NCI-H1930 (cell line): ENCODE measurements at places on chromosomes 6 and 20.

GRCh38 chr6:167034056-167034455, 34.9 kb downstream of the CEP43 start:
- no peak for DNase-seq

GRCh38 chr20:38806855-38807655, 1.6 kb downstream of the PPP1R16B start:
- DNase-seq = no peak

DNA sequence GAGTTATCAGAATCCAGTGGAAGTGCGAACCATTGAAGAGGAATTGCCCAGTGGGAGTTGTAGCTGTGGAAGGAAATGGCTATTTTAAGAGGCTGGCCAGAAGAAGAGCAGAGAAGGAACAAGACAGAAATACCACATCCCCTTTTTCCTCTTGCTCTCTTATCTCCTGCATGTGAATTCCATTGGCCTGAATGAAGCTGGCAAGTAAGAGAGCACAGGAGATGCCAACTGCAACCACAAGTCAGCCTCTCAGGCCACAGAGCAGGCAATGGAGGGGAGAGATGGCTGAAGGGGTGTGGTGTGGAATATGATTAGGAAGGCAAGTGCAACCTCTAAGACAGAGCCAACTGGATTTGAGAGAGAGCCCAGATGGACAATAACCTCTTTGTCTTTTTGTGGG, 362.7 kb upstream of the IMPG1 start:
- no peak for DNase-seq

GRCh38 chr6:45709781-45710220, 305.9 kb downstream of the CLIC5 start:
- no peak for DNase-seq

DNA sequence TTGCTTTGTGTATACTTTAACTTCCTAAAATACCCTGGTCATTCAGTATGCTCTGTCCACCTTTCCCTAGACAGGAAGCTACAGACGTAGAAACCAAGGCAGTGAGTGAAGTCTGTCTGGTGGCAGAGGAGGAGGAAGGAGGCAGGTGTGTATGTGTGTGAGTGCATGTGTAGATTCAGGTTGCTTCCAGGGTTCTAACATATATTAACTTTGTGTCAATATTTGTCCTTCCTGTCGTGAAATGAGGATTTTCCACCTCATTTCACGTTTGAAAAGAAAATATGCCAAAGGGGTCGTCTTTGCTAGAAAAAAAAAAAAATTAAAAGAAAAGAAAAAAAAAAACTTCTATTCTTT, 411.5 kb downstream of the PKHD1 start:
- no peak for DNase-seq

DNA sequence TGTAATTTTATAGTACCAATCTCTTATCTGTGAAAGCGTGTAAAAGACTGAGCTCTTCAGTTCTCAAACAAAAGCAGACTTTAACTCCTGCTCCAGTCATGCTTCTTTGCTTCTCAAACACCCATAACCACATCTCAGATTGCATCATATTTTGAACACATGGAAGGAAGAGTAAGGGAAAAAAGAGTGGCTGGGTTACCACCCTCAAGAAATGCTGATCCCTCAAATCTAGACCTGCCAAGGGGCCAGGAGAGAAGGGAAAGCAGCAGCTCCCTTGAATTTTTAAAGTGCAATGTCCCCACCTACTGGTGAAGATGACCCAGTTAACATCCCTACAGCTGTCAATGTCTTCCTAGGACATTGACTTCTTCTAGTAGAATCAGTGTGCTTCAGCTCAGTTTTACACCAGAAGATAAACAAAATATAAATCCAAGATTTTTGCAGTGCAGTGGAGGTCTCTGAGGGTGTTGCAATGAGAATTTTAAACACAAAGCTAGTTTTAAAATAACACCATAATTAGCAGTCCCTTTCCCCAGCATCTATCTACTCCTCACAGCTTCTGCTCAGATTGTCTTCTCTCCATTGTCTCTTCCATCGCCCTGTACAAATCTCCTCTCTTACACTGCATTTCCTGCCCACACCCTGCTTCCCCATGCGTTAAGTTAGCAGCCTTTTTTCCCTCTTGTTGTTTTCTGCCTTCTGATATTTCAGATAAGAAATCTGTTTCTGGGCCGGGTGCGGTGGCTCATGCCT, 22.6 kb upstream of the HLA-DQB2 start:
- peak; percentile 4 for DNase-seq

DNA sequence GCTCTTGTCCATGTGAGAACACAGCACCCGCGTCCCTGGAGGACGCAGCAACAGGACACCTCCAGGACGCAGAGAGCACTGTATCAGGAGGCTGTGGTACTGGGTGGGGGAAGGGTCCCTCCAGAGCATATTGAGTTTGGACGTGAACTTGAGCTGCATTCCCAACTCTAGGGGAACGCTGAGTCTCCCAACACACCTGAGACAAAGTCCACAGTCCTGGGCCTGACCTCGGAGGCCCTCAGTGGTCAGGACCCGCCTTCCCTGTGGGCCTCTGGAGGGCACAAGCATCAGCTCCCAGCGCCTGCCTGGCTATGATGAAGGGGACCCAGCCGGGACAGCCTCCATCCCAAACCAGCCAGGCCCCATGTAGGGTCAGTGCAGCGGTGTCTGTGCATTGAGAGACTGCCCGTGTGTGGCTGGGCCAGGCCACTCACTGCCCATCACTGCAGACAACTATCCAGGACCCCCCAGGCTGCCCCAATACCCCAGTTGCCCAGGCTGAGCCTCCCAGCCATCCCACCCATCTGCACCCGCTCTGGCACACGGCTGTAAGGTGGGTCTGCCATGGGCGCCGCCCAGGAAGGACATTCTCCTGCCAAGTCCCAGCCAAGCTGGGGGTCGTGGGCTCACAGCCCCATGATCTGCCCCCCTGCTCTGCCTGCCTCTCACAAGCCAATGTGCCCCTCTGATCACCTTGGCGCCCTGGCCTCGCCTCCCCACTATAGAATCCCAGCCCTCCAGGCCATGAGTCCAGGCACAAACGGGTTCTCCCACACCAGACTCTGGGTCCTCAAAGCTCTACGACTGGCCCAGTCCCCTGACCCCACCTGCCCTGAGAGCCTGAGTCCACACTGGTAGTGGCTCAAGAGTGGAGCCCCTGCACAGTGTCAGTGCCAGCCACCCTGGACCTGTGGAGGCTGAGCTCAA, 115.7 kb downstream of the TAF4 start:
- no peak for DNase-seq

- no peak for DNase-seq
Measured at GRCh38 chr6:87436435-87436834, 28.7 kb downstream of the CFAP206 start.

- DNase-seq = no peak
Measured at GRCh38 chr6:123810214-123810613, 6.5 kb downstream of the NKAIN2 start.

DNA sequence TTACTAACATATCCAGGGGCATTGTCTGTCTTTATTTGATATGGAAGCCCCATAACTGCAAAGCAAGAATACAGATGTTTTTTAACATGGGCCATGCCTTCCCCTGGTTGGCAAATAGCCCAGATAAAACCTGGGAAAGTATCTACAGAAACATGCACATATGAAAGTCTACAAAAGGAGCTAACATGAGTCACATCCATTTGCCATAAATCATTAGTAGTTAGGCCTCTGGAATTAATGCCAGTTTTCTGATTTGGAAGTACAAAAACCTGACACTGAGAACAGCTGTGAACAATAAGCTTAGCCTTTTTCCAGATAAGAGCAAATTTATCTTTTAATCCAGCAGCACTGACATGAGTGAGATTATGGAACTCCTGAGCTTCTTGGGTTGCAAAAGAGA, 418.0 kb upstream of the IMPG1 start:
- DNase-seq = no peak

DNA sequence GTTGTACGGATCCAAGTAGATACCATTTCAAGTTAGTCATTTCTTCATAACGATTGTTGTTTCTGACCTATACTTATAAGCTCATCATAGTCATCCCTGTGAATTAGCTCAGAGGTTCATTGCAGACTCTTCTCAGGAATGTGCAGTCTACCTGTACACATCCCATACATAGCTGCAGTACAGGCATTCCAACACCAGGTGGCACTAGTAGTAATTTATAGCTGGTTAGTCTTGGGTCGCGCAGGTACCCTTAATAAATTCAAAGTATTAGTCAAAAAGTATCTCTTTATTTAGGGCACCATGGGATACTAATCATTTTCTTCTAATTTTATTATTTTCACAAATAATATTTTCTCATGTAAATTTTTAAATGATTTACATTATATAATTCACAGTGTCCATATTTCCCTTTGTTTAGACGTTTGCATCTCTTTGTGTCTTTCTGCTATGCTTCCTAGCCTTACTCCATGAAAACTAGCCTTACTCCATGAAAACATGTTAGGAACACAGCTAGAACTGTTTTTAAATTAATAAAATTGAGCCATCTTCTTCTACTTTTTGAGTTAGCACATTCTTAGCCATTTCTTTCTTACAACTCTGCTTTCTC, 128.6 kb upstream of the FAM83B start:
- DNase-seq = peak; percentile 79

- DNase-seq = no peak
Measured at GRCh38 chr20:11166712-11167111, 492.9 kb upstream of the JAG1 start.

DNA sequence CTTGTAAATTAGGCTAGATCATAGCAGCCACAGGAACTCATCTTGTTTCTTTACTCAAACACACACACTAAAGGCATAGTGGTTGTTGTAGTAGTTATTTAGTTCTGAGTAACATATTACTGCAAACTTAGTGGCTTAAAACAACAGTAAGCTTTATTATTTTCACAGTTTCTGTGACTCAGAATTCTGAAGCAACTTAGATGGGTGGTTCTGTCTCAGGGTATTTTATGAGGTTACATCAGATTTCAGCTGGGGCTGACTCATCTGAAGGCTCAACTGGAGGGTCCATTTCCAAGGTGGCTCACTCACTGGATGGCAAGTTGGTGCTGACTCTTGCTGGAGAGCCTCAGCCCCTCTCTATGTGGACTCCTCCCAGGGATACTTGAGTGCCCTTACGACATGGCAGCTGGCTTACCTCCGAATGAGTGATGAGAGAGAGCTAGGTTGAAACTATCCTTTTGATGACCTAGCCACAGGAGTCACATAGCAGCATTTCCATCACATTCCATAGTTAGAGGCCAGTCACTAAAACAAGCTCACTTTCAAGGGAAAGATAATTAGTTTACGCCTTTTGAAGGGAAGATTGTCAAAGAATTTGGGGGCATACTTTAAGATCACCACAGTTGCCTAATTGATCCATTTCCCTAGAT, 136.5 kb upstream of the PRND start:
- no peak for DNase-seq

GRCh38 chr20:31595654-31596411, 9.3 kb upstream of the ID1 start:
- DNase-seq = no peak

DNA sequence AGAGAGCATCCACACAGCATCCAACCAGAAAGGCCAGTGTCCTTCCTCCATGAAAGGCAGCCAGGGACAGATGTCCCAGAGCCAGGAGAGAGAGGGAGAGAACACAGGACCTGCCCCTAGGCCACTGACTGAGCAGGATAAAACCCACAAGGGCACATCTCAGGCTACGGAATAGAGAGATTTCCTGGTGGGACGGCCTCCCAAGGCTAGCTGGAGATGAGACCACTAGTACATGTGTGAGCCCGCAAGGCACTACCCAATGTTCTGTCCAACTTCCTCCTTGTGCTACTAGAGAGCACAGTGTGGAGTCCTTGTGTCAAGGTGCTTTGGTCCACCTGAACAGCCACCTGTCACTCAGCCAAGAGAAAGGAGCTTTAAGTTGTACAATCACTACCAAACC, 44.2 kb downstream of the PLCG1 start:
- DNase-seq = no peak

DNA sequence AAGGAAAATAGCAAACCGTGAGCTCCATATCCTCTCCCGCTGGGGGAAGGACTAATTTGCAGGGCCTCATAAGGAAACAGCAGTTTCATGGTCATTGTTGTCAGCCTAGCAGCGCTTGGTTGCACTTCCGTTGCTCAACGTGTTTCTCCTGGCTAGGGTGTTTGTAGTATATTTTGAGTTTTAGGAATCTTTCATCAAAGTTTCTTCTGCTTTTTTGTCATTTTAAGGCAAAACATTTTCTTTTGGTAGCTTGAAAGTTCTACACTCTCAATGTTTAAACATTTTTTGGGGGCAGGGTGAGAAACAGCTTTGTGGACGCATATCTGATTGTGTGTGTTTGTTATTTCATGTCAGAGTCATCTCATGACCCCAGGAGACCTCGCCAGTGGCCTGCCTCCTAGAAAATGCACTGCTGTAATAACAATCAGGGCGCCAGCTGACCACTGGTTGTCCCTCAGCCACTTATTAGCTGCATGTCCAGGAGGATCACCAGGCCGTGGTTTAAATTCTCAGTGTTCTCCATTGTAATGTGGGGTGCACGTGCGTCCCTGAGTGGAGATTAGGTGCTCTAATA, 20.6 kb downstream of the JARID2 start:
- DNase-seq = no peak

GRCh38 chr20:36872852-36873251, 3.1 kb upstream of the TLDC2 start:
- DNase-seq = no peak

- no peak for DNase-seq
Measured at GRCh38 chr20:54184071-54184470, 10.3 kb upstream of the CYP24A1 start.

- DNase-seq = peak; percentile 1
Measured at GRCh38 chr20:19211661-19212468, 577 bp upstream of the SLC24A3 start.

- DNase-seq = no peak
Measured at GRCh38 chr20:896501-897025, 19.6 kb downstream of the ANGPT4 start.

- DNase-seq = no peak
Measured at GRCh38 chr20:40991181-40991889, 37.3 kb upstream of the TOP1 start.

DNA sequence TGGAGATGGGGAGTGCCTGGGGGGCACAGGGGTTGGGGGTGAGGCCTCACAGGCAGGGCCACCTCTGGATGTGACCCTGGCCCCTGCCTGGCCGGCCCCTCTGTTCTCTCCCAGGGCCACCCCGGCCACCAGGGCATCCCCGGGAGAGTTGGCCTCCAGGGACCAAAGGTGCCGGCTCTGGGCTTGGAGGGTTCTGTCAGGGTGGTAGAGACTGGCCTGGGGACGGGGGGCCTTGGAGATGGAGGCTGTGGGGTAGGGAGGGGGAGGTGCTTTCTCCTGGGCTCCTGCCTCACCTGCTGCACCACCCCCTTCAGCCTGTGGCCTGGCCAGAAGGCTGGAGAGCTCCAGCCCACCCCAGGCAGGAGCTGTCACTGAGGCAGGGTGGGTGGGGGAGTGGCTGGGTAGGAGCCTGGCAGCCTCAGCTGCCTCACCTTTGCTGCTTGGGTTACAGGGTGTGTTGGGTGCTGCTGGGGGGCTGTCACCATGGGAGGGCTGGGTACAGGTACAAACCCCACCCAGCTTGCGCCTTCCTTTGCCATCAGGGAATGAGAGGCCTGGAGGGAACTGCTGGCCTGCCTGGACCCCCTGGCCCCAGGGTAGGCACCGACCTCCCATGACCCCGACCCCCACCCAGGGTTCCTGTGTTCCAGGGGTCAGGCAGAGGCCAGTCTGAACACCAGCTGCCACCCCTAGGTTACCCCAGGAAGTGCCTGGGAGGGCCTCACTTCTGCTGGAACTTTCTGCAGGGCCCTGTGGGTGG, 32.7 kb downstream of the COL20A1 start:
- no peak for DNase-seq

- DNase-seq = no peak
Measured at GRCh38 chr6:31393932-31394331, 9.5 kb upstream of the MICA start.
